Substantia nigra (tissue), 51 donors: ENCODE measurements at places on chromosomes 1 and 21.

GRCh38 chr1:153490272-153491051 is 30.0 kb upstream of the S100A7 start:
- DNase-seq = no peak

GRCh38 chr1:157985473-157985872 is 8.0 kb upstream of the KIRREL1 start:
- no peak for DNase-seq

GRCh38 chr1:113784104-113784779 is 25.0 kb upstream of the PHTF1 start:
- no peak for DNase-seq

GRCh38 chr1:213376862-213377372 is 325.9 kb downstream of the RPS6KC1 start:
- no peak for DNase-seq

GRCh38 chr1:1847061-1847850 is 43.6 kb downstream of the GNB1 start:
- no peak for DNase-seq

GRCh38 chr1:230818367-230818766 is 50.0 kb downstream of the C1orf198 start:
- no peak for DNase-seq

GRCh38 chr1:32393832-32394140 is 455 bp downstream of the BSDC1 start:
- no peak for DNase-seq

- no peak for DNase-seq
These were observed 195.1 kb upstream of the NR5A2 start for GRCh38 chr1:199832451-199832850.

DNA sequence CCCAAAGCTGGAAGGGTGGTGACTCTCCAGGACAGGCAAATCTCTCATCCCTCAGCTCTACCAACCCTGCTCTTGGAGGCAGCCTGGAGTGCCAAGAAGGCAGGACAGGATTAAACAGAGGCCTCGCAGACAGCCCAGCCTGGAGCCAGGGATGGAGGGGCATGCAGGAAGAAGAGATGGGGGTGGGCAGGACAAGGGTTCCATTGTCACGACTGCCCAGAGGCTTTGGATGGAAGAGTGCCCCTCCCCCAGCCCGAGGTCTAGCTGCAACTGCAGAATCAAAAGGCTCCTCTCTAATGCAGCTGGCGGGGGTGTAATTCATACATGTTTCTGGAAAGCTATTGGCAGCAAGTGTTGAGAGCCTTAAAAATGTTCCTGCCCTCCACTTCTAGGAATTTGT is 8.8 kb downstream of the RAB7B start:
- DNase-seq = peak; percentile 89

- DNase-seq = no peak
These were observed 22.3 kb downstream of the RRP1B start for GRCh38 chr21:43681650-43682049.

DNA sequence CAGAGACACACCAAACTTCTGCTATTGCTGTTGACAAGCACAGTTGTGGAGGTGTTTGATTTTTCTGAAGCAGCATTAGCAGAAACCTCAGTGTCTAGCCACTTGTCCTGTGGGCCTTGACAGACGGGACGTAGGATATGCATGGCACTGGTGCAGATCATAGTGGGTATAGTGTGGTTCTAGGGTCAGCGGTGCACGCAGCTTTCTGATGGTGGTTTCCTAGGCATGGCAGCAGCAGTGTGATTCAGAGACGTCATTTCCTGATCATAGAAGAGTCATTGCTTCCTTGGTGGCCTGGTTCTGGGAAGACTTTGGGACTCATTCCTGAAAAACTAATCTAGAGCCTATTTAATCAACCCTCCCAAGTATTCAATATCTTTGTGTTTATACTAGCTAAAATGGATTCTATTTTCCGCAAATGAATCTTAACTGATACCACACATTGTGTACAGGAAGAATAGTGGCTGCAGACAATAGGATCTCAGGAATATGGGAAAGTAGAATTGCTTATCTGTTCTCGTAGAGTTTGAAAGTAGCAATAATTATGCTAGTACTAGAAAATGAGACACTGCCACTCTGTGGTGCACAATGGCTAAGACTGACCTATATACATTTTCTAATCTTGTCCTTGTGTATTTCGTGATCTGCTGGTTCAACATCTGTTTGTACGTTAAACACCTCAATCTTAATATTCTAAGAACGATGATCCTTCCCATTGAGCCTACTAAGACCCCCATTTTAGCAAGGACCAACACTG is 2.8 kb upstream of the USP1 start:
- DNase-seq = no peak

DNA sequence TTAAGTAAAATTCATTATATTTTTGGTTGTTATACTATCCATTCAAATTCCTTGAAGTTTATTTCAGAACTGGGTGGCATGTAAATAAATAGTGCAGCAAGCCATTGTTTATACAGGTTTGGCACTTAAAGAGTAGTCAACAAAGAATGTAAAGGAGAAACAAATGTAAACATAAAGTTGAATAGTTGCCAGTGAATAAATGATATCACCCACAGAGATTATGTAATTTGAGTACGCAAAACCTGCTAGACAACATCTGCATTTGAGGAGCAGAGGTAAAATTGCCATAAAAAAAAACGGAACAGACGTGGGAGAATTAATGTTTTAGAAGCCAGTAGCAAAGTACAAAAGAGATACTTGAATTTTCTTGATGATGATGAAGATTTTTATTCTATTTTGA is 111.6 kb downstream of the ADGRL2 start:
- no peak for DNase-seq

DNA sequence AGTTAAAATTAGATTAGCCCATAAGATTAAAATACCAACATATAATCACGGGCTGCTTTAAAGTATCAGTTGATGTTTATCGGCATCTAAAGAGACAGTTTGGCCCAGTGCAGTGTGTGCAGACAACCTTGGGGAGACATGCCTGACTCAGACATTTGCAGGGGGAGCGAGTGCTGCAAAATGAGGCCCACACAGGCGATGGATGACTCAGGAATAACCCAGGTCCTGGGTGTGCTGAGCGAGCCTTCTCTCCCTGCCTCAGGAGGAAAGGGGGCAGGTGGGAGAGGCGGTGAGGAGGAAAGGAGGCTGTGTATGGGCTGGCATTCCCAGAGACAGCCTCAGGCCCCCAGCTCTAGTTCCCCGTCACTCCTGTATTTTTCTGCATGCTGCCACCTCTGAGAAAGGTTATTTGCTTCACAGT is 9.0 kb downstream of the SLC9A1 start:
- no peak for DNase-seq

- DNase-seq = no peak
These were observed 9.0 kb upstream of the C1orf198 start for GRCh38 chr1:230877146-230877923.

DNA sequence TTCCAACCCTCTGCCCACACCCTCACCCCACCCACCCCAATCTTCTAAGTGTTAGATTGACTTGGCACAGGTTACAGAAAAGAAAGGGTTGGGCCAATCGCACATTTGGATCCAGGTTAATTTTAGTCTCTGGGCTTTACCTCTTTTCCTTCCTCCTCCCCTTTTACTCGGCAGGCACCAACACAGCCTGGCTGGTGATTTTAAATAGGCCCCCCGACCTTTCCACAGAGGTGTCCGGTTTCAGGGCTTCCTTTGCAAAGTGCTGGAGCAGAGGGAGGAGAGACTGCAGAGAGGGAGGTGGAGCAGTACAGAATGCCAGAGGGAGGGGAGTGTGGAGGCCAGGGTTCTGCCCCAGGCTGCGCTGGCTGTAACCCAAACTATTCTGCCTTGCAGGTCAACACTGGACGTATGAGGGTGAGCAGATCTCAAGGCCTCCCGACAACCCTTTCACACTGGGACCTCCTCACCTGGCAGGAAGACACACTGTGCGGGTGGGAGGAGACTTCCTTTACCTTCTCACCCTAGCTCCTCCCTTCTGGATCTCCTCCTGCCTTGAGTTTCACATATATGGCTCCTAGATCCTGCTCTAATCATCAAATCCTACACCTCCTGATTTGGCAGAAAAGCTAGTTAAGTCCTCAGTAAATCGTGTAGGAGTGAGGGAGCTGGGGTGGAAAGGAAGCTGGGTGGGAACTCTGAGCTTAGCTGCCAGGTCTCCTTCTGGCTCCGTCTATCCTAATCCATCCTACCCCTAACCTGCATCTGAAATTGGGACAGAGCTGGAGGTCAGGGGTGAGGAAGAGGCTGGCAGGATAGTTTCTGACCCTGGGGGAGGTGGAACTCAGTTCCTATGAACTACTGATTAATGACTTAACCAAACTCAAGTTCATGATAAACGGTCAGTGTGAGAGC is 2.4 kb downstream of the CA14 start:
- DNase-seq = no peak

DNA sequence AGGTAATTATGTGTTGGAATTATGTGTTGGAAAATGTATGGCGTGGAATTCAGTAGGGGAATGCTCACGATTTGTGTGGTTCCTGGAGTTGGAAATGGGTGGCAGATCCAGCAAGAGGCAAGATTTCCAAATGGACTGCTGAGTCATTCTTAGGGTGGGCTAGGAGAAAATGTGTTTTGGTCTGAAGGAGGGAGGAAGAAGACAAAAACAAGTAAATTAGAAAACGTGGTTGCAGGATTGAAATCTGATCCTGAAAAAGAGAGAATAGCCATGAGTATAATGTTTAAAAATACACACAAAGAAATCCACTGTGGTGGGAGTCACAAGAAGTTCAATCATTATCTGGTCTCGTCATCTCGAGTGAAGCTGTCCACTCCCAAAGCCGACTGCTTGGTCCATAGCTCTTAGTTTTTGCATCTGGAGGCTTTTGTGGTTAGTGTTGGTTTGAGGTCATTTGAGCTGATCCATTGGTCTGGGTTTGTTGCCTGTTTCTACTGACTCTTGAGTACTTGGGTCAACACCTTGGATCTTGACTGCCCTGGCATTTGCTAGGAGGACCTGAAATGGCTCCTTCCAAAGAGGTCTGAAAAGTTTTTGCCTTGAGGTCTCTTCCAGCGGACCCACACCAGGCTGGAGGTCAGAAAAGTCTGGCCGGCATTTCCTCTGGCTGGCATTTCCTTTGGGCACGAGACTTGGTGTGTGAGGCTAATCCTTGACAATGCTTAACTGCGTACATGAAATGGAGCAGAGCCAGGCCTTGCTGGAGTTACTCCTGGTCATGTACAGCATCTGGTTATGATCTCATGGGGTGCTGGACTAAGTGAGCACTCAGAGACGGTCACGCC is 9.2 kb downstream of the MX2 start:
- no peak for DNase-seq

GRCh38 chr1:153977250-153978240 is at the start of gene JTB:
Gene JTB (minus strand): TSS chr1:153977674. CDS start chr1:153977252, 422 bp downstream.
- DNase-seq = peak; percentile 79

GRCh38 chr1:1536938-1537546 is 3.4 kb downstream of the TMEM240 start:
- no peak for DNase-seq

- DNase-seq = no peak
These were observed 3.7 kb upstream of the CHIA start for GRCh38 chr1:111286912-111287311.

DNA sequence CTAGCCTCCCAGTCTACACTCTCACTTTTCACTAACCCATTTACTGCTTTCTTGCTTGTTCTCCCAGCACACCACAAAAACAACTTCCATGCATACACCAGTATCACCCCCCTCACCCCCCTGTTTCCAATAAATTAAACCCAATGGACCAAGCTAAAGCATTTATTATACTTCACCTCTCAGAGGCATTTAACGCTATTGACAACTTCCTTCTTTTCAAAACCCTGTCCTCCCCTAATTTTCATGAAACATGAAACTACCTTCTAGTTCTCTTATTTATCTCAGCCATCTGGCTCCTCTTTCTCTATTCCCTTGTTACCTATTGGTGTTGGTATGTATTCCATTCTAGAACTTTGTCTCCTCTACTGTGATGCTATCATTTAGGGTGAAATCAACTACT is 32.3 kb downstream of the PTPRC start:
- no peak for DNase-seq

DNA sequence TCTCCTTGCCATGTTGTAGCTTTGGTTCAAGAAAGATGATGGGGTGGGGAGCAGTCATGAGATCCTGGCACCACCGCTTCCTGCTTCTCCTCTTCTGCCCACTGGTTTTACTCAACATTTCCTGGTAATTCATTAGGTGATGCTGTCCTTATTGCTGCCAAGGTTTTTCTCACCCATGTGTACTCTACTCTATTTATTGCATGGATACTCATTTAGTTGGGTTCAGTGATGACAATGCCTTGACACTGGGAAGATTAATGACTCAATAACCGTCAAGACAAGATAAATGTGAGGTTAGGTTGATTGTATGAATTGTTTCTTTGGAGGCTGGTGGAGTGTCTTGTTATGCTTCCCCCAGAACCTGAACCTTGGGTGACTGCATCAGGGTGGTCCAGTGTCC is 484.2 kb downstream of the SIPA1L2 start:
- no peak for DNase-seq

GRCh38 chr1:148435406-148435805 is 47.7 kb downstream of the PPIAL4G start:
- DNase-seq = no peak
